Myocyte (in vitro differentiated cells): ENCODE measurements at places on chromosomes 12 and 14.

DNA sequence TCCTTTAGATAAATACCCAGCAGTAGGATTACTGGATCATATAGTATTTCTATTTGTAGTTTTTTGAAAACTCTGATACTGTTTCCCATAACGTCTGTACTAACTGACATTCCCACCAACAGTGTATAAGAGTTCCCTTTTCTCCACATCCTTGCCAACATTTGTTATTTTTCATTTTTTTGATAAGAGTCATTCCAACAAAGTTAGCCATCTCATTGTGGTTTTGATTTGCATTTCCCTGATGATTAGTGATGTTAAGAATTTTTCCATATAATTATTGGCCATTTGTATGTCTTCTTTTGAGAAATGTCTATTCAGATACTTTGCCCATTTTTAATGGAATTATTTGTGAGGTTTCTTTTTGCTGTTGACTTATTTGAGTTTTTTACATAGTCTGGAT is 486.0 kb downstream of the FLRT2 start:
- no peak for DNase-seq

GRCh38 chr12:109535231-109535862 is 38.0 kb downstream of the MMAB start:
- no peak for DNase-seq

- DNase-seq = no peak
Measured at GRCh38 chr14:50398189-50398580, 1.5 kb upstream of the CDKL1 start.

GRCh38 chr14:90815822-90816662 is at the start of gene TTC7B:
Gene TTC7B (minus strand): TSS chr14:90816430. CDS start chr14:90816295, 135 bp downstream.
- DNase-seq = peak; percentile 52

DNA sequence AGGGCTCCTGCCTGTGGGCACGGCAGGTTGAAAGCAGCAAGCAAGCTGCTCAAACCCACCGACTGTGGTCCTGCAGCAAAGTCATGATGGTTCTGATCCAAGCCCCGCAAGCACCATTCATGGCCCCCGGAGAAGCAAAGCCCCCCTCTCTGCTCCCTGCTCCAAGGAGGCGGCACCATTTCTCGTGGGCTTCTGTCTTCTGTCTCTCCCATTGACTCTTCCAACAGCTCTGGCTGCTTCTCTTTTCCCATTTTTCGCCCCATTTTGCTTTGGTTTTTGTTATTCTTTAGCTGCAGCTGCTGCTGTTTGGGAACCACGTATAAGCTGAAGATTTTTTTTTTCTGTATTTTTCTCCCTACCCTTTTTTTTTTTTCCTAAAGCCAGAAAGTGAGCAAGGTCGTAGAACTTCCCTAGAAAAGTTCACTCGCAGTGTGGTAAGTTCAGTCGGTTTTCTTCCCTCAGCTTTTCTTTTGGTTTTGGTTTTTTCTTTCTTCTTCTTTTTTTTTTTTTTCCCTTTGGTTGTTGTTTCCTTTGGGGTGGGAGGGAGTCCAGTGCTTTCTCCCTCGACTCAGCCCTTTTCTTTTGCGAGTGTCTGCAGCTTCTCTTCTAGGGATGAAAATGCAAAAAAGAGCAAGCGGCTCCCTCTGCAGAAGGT is 354.1 kb downstream of the DPF3 start:
- DNase-seq = no peak

- DNase-seq = no peak
Measured at GRCh38 chr14:52467515-52468266, 84.6 kb downstream of the TXNDC16 start.

- no peak for DNase-seq
Measured at GRCh38 chr12:1692895-1693610, 2.2 kb downstream of the ADIPOR2 start.

DNA sequence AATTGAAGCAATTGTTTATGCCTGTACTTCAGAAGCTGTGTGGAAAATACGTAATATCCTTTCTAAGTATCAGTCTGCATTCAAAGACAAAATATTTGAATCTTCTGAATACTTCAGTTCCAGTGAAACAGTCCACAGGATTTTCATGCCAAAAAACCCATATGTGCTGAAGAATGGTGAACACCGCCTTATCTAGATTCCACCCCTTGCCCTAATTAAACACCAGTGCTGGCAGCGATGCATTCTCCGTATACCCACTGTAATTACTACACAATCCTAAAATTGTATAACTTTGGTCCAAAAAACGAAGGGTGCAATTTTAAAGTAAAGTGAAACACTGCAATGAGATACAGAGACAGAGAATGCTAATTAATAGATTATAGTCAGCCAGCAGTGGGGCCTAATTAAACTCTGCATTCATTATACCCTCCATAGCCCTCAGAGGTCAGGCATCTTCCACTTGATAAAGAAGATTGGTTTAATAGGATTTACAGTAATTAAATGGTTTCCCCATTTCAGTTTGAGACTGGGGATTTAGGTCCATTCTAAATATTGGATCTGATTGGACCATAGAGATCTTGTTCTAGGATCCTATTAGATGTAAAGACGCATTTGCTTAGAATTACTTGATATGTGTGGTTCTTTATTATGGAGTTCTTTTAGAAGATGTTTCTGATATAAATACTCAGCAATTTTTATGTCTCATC is 43.9 kb downstream of the ERC1 start:
- DNase-seq = no peak

DNA sequence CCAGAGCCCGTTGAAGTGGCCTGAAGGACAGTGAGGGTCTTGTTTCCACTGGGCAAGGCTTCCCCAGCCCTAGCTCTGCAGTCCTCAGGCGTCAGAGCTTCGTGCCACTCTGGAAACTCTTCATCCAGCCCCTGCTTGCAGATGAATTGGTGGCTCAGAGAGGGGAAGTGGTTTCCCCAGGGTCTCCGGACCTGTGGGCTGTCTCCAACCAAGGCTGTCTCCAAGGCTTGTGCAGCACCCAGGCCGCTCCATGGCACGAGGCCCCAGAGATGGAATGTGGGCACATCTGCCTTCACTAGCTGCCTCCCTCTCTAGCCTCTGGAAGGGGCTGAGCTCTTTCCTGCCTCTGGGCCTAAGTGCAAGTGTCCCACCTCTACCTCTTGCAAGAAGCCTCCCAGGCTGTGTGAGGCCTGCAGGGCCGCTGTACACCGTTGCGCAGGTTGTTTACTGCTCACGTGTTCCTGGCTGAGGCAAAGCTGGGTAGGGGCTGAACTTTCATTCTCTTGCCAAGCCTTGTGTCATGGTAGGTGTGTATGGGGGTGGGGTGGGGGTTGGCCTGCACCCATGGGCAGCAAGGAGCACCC is 11.1 kb downstream of the RIN3 start:
- no peak for DNase-seq

DNA sequence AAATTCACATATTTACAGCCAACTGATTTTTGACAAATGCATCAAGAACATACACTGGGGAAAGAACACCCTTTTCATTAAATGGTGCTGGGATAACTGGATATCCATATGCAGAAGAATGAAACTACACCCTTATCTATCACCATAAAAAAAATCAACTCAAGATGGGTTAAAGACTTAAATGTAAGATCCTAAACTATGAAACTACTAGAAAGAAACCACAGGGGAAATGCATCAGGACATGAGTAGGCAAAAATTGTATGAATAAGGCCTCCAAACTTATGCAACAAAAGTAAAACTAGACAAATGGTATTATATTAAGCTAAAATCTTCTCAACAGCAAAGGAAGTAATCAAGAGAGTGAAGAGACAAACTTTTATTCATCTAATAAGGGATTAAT is 242.6 kb downstream of the CPNE8 start:
- no peak for DNase-seq

DNA sequence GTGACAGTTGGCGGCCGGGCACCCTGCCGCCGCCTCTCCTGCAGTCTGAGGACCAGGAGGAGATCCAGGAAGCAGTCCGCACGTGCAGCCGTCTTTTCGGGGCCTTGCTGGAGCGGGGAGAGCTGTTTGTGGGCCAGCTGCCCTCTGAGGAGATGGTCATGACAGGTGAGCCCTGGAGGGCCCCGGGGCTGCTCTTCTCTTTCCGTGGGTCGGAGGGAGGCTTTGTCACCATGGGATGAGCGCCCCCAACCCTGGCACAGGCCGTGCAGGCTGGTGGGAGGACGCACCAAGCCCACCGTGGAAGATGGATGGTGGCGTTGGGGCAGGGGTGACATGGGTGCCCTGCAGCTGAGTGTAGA is 532 bp downstream of the NOC4L start:
- DNase-seq = no peak

GRCh38 chr12:46401662-46402061 is 29.1 kb upstream of the SLC38A2 start:
- peak; percentile 56 for DNase-seq

DNA sequence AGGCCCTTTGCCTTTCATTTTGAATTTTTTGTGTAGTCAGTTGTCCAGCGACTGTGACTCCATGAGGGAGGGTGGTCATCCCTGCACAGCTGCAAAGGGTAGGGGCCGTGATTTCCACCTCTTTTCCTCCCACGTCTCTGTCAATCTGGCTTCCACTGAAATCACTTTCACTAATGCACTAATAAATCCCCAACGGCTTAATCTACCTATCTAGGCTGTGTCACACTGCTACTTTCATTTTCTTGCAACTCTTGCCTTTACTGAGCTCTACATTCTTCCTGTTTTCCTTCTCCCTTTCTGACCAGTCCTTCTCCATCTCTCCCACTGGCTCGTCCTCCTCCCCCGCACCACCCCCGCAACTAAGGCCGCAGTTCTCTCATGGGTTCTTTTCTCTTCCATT is 212.3 kb upstream of the FOXN3 start:
- DNase-seq = no peak

DNA sequence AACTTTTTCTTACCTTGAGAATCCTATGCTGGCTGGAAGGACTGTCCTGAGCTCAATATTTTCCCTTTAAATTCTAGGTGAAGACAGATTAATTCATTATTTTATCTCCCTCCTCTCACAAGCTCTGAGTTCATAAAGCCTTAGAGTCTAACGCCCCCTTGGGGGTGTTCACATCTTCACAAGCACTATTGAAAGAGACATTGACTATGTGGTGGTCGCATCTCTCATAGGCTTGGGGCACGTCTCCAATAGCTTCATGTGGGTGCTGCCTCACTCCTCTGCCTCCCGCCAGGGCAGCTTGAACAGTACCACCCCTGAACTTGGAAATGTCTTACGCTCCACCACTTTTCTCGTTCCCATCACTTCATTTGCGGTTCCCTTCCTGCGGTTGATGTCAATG is 106.2 kb downstream of the UNC79 start:
- DNase-seq = no peak

- peak; percentile 78 for DNase-seq
Measured at GRCh38 chr12:94831081-94831751, 172.3 kb downstream of the NDUFA12 start.

GRCh38 chr12:106070611-106071010 is 68.1 kb downstream of the NUAK1 start:
- no peak for DNase-seq
